ENCODE measurements at places on chromosomes 2 and 18.

- DNase-seq: no peak
Measured at GRCh38 chr2:179344280-179344964, 79.8 kb upstream of the SESTD1 start.

- DNase-seq: no peak
Measured at GRCh38 chr2:105771836-105772235, 27.1 kb downstream of the NCK2 start.

GRCh38 chr2:61379521-61379920, 91.4 kb downstream of the USP34 start:
- DNase-seq: no peak

GRCh38 chr2:85434696-85435095, 16.2 kb downstream of the SH2D6 start:
- DNase-seq: no peak

DNA sequence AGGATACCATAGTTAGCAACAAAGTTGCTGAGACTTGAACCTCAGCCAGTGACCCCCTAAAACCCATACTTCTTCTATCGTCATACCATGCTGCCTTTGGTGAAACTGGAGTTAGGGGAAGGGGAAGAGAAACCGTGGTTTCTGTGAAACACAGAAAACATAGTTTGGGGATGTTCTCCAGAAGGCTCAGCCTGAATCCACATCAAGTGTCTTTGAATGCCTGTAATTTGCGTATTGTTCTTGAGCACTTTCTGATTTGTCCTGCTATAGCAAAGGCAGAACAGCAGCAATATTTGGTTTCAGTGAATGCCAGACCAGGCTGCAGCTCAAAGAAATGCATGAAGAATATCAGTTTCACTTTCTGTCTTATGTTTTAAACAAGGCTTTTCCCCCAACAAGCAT, 258.7 kb downstream of the TTC32 start:
- no peak for DNase-seq

DNA sequence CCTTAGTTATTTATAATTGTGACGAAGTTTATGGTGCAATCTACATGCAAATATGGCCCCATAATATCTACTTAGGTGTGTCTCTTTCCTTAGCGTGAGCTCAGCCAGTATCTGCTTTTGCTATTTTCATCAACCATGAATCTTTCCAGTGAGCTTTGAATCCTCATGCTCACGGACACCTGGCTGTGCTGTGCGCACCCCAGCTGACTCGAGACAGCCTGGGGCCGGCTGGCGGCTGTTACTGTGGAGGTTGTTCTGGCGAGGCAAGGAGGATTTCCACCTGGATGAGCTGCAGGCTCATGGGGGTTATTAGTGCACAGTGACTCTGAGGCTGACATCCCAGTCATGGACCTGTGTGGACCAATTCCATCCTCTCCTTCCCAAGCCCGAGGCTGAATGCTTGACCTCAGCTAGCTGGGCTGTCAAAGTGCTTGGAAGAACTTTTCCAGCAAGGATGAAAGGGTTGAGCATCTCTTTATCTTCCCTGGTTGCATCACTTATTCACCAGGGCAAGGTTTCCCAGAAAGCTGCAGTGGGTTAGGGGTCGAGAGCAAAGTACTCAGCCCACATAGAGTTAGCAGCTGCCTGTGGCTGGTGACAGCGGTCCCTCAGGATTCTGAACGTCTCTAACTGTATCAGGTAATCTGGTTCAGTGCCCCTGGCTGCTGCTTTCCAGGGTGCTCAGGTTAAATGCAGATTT, 141.7 kb downstream of the ARL4C start:
- DNase-seq: no peak

DNA sequence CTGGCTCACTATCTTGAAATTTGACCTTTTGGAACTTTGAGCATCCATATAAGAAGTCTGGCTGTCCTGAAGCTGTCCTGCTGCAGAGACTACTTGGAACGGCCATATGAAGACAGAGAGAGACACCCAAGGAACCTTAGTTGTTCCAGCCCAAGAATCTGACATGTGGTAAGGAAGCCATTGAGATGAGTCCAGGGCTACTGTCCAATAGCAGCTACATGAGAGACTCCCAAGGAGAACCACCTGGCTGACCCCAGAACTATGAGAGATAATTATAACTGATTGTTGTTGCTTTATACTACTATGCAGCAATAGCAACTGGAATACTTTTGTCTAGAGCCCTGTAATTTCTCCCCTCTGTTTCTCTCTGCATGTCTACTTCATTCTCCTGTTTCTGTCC, 234.3 kb upstream of the TANK start:
- DNase-seq: no peak

DNA sequence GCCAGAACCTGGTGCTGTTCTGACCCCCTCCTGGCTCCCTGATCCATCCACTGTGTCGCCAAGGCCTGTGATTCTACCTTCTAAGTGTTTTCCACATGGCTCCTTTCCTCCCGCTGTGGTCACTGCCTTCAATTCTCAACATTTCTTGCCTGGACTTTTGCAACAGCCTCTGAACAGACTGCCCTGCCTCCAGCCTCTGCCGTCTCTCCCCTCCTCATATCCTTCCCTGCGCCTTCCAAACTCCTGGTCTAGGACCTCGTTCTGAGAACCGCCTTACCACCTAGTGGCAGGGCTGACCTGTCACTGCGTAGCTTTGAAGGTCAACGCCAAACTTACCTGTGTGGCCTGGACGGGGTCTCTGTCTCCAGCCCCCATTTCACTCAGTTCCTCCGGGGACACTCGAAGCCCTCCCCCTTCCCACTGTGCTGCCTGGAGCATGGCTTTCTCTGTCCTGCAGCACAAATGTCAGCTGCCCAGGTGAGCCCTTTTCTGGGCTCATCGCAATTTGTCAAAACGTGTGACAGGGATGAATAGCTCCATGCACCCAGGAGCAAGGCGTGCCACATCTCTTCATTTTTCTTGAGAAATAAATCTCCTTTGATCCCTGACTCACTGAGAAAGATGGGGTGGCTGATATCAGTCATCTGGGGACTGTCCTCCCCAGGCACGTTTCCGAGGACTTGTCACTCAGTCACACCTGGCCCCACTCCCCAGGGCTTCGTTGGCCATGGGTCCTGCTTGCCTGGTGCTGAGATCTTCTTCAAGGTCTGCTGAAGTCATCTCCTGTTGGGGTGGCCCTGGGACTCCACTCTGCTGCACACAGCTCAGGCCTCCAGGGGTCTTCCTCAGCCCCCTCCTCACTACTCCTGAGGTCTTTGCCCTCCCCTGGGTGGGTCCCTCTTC, 46.7 kb downstream of the LDLRAD4 start:
- no peak for DNase-seq

DNA sequence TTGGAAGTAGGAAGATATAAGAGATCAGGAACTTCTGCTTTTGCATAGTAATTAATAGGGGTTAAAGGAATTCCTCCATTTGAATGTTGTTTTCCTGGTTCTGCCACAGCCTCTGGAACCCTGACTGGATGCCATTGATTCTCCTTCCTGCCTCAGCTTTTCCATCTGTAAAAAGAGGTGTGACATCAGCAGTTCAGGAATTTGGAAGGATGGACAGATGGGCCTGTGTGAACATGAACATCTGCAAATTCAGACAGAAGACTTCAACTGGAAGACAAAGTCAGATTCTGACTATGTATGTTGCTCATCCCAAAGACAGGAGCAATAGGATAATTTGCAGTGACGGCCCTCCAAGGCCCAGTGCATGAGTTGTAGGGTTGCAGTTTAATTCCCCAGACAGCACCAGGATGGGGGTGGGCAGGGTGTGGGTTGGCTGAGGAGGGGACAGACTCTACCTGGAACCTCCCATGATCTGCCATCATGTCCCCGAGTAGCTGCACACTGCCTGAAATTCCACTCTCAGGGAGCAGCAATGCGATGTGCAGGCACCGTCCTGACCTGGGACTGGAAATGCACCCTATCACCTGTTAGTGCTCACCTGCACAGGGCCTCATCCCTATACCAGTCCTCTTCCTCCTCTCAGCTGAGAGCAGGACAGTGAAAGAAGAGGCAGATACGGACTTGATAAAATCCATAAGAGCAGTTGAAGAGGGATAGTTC, 98.9 kb upstream of the EPAS1 start:
- no peak for DNase-seq

GRCh38 chr2:127045792-127046501, 61.0 kb downstream of the BIN1 start:
- DNase-seq: peak; percentile 17

- DNase-seq: no peak
Measured at GRCh38 chr2:102268510-102269199, 42.7 kb upstream of the IL1RL1 start.

DNA sequence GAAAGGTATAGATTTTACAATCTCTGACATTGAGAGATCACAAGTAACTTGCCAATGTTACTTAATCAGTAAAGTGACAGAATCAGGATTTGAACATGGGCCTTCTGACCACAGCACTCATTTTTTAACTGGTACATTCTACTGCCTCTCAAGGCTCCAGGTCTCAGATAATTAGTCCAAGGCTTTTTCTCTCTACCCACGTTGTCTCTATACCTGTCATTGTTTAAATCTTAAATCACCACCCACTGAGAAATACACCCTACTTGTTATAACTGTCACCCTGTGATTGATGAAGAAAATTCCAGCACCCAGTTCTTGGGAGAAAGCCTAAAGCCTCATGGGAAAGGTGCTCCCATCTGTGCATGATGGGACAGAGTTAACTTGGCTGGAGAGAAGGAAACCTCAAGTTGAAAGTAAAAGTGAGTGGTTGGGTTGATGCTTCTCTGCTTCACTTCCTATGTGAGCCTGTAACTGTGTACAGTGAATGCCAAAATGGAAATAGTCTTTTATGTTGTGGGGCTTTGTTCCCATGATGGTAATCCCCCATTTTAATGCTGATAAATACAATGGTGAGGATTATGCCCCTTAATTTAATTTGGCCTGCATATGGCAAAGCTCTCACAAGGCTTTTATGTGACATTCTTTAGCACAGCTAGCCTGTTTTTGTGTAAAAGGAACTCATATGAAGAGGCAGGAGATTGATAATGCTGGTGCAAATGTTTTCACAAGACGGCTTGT, 190.1 kb upstream of the SP5 start:
- DNase-seq: peak; percentile 24

DNA sequence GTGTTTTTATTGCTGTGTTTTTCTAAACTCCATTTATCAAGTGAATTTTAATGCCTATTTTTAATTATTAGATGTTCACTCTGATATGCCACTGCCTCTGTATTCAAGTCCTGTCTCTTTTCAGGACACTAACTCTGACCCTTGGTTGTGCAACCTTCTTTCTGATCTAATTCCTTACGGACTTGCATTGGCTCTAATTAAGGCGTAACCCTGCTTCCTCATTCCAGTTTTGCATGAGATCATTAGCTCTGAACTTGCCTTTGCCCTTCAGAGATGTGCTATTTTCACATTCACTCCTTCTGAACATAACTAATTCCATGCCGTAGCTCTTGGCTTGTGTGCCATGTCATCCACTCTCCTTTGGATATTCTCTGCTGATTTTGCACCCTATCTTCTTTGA, 162.5 kb upstream of the TMEFF2 start:
- no peak for DNase-seq

GRCh38 chr2:205700331-205701132, 18.2 kb downstream of the NRP2 start:
- DNase-seq: no peak

GRCh38 chr2:74528600-74529356, 728 bp downstream of the AUP1 start:
- peak; percentile 35 for DNase-seq

DNA sequence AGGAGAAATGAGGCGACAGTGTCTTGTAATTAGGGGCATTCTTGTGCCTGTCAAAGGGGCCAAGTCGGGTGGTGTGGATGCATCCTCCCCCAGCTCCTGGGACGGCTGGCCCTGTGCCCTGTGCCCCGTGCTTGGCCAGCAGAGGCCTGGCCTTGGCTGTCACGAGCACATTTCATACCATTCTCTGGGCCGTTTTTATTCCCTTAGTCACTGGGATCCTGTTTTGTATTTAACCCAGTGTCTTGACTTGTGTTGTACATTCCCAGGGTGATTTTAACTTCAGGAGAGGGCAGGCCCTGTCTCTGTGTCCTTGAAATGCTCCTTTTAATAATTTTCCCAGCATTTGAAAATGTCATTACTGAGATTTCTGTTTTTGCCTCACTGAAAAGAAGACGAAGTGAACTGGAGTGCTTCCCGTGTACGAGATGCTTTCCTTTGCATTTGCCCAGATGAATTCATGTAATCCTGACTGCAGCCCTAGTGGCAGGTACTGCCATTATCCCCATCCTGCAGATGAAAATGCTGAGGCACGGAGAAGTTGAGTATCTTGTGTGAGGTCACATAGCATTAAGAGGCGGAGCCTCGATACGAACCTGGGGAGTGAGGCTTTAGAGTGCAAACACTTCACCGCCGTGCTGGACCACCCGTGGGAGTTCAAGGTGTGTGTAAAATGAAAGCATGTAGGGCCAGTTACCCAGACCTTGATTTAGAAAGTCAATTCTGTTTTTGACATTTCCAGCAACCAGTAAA, 57.0 kb downstream of the SH3RF3 start:
- no peak for DNase-seq

DNA sequence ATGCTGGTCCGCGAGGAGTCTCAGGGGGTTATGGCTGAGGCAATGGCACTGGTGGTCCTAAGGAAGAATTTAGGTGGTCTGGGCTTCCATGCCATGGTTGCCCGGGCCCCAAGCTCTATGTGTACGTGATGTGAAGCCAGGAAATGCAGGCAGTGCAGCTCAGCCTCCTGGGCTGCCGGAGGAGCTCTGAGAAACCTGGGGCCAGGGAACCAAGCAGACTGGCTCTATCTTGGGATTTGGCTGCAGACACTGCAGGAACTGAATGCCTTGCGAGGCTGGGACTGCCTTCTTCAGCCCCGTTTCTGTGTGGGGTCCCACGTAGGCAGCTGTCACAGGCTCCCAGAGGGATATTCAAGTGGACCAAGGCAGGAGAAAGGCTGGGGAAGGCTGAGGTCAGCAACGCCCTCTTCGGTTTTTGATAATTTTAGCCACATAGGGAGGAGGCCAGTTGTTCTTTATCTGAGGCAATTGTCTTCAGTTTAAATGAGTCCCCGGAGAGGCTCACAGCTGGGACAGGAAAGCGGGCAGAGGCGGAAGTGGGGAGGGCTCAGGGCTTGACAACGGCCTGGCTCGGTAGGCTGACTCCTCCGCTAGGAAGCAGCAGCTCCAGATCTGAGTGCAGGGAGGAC, 77.7 kb downstream of the RHOB start:
- peak; percentile 43 for DNase-seq

- DNase-seq: no peak
Measured at GRCh38 chr2:152588998-152589397, 128.3 kb downstream of the PRPF40A start.

DNA sequence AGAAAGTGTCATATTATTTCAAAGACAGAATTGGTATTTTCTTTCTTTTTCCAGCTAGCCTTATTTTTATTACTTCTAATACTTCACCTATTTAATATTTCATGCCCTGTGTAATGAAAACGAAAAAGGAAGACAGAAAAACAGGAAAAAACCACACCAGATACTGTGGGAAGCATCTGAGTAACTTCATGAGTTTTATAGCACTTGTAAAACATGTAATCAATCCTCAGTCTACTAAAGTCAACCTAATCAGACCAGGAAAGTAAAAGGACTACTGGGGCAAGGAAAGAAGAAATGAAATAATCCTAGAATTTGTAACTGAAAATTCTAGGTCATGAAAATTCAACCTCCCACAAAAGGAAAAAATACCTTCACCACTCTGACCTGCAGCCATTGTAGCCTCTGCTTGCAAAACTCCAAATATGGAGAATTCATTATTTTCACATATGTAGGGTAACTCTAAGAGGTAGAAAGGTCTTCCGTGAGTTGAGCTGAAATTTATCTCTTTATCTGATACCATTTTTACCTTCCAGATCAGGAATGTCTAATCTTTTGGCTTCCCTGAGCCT, 34.7 kb upstream of the STRN start:
- DNase-seq: no peak

Data from GM20000 (cell line).